Progenitor cell of endocrine pancreas (in vitro differentiated cells): ENCODE measurements at places on chromosomes 6 and 20. TPM values are rescaled to one million over a fixed set of nuclear protein-coding genes. Genes with fewer than 3 reads are reported as not detected.

The CRISP3 gene
- not detected in 2 replicates for total RNA-seq

The FHL5 gene
- total RNA-seq: not detected in 2 replicates

The RMND1 gene
- 38.5 and 40.2 TPM in 2 replicates for total RNA-seq

The TRIM15 gene
- not detected in 2 replicates for total RNA-seq

The E2F3 gene
- total RNA-seq: 32.5 and 33.2 TPM in 2 replicates
